ENCODE measurements at places on chromosomes 5 and 9.

DNA sequence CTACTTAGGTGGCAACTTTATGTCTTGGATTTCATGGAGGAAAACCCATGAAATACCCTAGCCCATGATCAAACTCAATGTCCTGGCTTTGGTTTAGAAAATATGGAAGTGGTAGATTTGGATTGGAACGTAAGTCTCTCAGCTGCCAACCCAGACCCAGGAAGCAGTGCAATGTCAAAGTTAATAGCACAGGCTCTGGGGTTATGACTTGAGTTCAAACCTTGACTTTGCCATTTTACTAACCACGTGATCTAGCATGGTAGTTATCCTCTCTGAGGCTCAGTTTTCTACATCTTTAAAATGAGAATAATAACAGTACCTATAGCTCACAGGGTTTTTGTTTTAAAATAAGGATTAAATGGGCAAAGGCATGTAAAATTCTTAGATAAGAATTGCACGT lies 13.8 kb downstream of the FYB1 start:
- DNase-seq: no peak

DNA sequence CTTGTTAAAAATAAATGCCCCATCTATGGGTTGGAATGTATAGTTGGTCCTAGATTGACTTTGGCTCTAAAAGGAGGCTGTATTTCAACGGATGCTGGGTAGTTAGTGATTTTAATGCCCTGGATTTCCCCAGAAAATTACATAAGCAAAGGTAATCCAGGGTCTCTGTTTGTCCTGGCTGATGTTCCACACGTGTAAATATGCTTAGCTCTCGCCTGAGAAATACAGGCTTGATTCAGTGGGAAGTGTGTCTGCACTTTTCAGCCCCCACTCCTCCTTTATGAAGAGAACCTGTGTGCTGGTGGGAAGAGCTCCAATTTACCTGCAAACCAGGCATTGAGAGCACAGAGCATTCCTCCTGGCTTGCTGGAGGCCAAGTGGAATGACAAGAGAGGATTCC lies 294.6 kb upstream of the CLINT1 start:
- no peak for DNase-seq

DNA sequence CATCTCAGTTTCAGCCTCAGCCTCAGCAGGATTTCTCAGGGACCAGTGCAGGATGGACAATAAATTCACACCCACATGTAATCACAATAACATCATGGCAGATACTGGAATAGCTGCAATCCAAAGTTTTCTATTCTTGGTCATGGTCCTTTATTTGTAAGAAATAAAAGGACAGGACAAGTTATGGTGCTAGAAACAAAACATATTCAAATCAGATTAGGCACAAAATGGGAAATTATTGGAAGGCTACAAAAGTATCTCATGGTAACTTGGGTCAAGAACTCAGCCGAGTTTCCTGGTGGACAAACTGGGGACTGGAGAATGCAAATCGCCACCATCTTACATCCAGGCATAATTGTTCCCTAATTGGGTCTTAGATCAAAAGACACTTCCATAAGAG lies 1768.2 kb upstream of the WWC1 start:
- no peak for DNase-seq

GRCh38 chr9:95131023-95131943 lies 186.2 kb downstream of the FANCC start:
- no peak for DNase-seq

DNA sequence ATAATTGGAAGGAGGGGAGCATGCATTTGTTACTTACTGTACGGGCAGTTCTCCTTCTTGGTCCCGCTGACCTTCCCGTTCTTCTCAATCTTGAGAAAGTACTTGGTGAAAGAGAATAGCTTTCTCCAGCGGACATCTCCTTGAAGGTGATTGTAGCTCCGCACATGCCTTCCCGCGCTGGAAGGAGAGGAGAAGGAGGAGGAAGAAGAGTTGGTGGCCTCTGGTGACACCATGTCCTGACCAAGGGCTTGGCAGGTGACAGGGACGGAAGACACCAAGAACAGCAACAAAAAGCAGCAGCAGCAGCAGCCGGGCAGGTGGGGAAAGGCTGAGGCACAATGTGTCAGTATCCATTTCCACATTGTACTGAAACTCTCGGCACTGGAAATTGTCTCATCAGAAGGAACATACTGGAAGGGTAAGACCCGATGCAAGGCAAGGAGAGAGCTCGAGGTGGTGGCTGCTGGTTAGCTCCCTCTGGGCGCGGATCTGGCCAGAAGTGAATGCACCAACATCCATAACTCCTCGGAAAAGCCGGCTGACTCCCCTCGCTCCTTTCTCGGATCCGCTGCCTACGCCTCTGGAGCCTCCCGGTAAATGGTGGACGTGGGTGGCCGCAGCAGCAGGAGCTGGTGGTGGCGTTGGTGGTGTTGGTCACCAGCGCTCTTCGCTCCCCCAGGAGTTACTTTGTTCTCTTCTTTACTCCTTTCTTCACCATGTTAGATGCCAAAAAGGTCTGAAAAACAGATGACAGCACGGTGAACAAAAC lies 715 bp downstream of the FGF10 start:
- DNase-seq: no peak

- DNase-seq: no peak
Measured at GRCh38 chr5:1926071-1926440, 43.3 kb upstream of the IRX4 start.

GRCh38 chr5:81242906-81243436 lies 9.8 kb downstream of the CKMT2 start:
- no peak for DNase-seq

DNA sequence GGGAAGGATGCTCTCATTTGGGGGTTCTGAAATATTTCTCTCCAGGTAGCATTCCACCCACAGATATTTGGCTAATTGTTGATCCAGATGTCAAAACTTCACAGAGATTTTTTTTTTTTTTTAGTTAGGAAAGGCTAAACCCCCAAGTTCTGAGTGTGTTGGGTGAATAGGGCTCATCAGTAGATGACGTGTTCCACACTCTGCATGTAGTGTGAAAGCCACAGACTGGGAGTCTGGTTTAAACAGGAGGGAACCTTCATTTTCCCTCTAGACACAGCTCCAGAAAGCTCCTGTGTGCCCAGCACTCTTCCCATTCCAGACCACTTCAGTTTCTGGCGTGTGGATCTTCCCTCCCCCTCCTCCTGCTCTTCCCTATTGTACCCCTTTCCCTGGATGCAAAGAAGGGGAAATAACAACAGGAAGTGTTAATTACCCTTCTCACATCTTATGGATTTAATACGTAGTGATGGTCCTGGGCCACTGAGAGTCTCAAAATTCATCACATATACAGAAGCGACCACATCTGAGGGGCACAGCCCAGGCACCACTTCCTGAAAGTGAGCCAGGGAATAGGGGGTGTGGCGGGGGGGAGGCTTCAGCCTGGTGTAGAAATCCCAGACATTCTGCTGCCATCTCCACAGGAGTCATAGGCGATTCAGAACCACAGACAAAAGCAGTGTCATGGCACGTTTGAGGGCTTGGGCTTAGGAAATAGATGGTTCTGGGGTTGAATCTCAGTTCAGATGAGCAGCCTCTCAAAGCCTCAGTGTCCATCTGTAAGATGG lies 65.1 kb downstream of the DAP start:
- DNase-seq: no peak

DNA sequence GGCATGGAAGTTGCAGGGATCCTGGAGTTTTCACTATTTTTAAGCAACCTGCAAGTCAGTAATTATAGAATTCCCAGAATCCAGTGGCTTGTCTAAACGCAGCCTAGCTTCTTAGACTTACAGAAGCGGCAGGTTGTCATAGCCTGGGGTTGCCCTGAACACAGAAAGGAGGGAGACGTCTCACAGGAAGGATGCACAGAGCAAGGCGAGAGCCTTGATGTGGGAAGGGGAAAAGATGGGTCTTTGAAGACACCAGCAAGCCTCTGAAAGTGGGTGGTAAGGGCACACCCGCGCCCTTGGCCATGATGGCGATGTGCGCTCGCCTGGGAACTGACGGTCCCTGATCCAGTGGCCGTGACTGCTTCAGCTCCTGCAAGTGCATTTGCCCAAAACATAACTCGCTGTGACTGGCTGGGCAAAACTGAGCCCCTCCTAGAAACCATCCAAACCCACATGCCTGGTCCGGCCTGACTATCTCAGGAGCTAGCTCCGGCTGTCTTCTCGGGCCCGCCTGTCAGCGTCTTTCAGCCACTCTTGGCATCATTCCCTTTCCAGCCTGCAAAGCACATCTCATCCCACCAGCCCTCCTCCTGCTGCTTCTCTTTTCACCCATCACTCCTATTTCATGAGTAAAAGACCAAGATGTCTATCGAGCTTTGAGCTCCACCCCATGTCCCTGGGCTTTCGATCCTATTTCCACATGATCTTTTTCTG lies 17.1 kb downstream of the FBP1 start:
- no peak for DNase-seq

GRCh38 chr9:89010526-89011111 lies 19.4 kb downstream of the S1PR3 start:
- DNase-seq: no peak

- no peak for DNase-seq
Measured at GRCh38 chr5:120604884-120605283, 140.8 kb downstream of the PRR16 start.

GRCh38 chr9:18786911-18787650 lies 245.9 kb downstream of the SAXO1 start:
- DNase-seq: no peak

DNA sequence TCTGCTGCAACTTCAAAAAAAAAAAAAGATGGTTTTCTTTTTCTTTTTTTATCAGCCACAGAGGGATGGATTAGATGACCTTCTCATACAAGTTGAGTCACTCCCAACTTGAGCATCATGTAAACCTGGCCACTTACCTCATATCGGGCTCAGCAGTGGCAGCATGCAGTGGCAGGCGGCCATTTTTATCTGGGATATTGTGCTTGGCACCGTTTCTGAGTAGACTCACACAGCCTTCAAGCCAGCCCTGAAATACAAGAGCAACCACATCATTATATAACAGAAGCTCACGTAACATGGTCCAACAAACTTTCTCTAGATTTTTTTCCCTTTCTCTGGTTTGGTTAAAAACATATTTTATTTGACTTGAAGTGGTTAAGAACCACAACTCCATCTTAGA lies 62.6 kb downstream of the ANKRD55 start:
- no peak for DNase-seq

GRCh38 chr5:69078921-69079540 lies 14.8 kb upstream of the SLC30A5 start:
- no peak for DNase-seq

DNA sequence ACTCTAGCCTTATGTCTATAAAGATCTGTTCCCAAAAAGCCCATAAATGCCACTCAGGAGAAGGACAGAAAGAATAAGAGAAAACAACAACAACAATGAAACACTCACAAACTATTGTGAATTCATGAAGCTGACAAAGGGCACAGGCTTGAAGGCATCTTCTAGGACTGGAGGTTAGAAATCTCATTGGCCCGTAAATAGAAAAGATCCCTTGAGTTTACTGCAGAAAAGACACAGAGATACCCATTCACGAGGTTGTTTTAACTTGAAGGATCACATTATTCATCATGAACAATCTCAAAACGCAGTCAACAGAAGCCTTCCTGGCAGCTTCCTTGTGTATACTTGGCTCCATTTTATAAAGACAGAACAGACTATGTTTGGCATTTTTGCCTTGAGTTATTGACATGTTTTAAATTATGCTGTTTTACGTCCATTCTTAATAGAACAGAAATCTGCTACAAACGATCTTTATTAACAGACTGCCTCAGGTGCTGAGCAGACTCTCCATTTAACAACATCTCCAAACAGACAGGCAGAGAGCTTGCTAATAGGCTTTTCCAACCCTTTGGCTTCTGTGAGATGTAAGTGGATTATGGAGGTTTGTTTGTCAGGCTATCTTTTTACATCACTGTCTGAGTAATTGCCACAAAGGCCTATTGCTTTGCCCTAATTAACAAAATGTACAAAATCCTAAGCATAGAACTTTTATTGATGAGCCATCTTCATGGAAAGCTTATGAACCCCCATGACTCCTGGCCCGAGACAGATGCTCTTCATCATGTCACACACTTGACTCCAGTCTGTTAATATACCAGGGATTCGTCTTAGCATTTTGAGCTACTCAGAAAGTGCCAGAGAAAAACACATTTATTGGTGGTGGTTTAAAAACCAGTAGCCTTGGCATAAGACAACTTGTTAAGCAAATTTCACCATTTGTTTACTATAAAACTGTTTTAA lies 735.3 kb upstream of the ZNF608 start:
- no peak for DNase-seq

DNA sequence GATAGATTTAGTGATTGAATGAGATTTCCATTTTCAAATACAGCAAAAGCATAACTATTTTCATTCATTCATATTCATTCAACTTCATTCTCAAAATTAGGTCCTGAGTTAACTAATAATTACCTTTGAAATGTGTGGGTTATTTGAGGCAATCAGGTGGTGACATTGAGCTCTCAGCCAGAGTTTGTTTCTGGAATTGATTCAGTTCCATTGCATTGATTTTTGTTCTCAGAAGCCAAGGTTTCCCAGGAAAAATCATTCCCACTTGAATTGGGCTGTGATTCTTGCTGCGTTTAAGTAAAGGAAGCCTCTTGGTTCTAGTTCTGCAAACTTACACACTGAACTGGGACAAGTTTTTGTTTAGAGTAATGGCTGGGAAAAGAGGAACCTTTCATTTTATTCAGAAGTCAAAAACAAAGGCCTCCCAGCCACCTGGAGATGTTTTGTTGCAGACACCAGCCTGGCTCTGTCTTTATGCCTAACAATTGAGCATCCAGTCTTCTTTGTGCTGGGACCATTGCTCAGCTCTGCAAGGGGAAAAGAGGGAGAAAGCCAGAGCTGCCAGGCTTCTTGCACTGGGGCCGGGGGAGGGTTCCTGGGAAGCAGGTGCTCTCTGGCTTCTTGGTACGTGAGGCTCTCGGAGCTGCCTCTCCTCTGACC lies 198.6 kb downstream of the TRIO start:
- DNase-seq: no peak

- no peak for DNase-seq
Measured at GRCh38 chr9:87950765-87951488, 23.4 kb downstream of the CDK20 start.

GRCh38 chr5:156522651-156523529 lies 195.9 kb downstream of the SGCD start:
- DNase-seq: no peak

DNA sequence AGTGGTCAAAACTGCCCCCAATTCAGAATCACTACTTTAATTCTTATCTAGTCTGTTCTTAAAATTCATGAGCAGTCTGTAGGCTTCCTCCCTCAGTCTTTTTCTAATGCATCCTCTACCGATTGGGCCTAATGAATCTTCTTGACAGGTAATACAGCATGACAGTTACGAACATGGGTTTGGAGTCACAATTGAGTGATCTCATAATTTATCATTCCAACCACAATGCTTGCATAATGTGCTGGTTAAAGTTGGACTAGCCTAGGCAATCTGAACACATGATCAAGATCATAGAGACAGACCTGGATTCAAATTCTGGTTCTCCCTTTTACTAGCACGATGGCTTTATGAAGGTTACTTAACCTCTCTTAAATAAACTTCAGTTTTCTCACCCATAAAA lies 33.1 kb upstream of the SETD9 start:
- no peak for DNase-seq

GRCh38 chr5:82364497-82364896 lies 86.3 kb upstream of the RPS23 start:
- DNase-seq: no peak

- DNase-seq: no peak
Measured at GRCh38 chr5:61617995-61618525, 286.0 kb downstream of the ZSWIM6 start.
